KG1 (cell line): ENCODE measurements at places on chromosomes 12 and 14.

GRCh38 chr14:99004112-99004511 lies 267.9 kb downstream of the BCL11B start:
- DNase-seq, result no peak

DNA sequence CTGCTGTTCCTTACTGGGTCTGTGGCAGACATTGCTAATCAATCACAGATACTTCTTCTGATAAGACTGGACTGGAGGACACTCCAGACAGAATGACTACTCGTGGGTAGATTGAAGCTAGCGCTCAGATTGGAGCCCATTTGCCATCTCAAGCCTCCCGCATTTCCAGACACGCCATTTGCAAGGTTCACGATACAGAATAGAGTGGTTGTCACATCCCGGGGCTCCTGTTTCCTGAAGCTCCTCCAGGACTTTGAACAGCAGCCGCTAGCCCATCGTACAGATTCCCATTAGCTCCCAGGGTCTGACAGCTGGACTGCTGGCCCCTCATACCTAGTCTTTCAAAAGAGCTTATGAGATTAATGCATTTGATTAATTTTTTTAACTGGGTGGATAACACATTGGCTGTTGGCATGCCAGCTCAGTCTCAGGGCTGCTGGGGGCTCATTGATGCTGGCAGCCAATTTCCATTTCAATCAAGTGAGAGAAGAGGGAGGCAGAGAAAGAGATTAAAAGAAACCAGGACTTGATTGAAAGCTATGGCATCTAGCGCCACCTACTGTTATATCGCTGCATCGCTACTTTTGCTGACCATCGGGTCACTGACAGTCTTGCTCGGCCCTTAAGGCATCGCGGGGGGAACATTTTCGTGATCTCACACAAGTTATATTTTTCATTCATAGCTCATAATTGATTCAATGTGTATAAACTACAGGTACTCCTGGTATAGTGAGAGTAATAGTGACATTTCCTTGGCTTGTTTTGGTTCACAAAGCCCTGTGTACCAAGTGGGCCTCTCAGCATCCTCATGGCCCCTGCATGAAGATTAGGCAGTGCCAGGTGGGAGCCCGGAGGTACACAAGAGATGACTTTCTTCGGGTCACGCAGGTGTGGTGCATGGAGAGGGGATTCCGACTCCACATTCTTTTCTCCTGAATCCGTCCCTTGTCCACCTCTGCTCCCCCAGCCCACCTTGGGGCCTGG lies 78.6 kb downstream of the CCDC60 start:
- DNase-seq, result no peak

DNA sequence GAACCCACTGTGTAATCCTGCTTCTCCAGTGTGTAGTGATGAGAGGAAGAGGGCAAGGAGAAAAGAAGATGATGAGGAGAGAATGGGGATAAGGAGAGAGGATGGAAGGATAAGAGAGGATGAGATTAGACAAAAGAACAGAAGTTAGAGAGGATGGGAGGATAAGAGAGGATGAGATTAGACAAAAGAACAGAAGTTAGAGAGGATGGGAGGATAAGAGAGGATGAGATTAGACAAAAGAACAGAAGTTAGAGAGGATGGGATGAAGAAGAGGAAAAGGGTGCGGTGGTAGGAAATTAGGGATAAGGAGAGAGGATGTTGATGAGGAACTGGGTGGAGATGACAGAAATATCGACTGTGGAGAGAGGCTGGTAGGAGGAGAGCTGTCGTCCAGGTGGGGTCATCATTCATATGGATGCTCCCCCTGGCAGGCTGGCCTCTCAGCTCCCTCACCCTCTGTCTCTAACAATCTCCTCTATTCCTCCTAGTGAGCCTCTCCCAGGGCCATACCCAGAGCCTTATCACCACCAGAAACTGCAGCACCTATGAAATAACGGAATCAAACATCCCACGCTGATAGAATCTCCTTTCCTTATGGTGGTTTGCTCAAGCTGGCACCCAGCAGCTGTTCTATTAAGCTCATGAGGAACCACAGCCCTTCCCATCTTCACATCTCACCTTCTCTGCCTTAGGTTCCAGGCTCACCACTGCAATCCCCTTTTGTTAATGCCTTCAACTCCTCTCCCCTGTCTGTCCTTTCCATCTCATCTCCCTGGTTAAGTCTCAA lies 6.0 kb upstream of the CIROP start:
- DNase-seq, result no peak

- DNase-seq, result no peak
Measured at GRCh38 chr14:66045572-66046021, 440.6 kb upstream of the CCDC196 start.

GRCh38 chr12:32650508-32650907 lies 28.6 kb upstream of the DNM1L start:
- DNase-seq, result no peak

- DNase-seq, result no peak
Measured at GRCh38 chr12:2751686-2752085, 43.1 kb upstream of the FKBP4 start.

GRCh38 chr12:22287101-22287500 lies 47.4 kb downstream of the ST8SIA1 start:
- DNase-seq, result no peak

- no peak for DNase-seq
Measured at GRCh38 chr12:64088431-64089349, 133.4 kb downstream of the KICS2 start.

DNA sequence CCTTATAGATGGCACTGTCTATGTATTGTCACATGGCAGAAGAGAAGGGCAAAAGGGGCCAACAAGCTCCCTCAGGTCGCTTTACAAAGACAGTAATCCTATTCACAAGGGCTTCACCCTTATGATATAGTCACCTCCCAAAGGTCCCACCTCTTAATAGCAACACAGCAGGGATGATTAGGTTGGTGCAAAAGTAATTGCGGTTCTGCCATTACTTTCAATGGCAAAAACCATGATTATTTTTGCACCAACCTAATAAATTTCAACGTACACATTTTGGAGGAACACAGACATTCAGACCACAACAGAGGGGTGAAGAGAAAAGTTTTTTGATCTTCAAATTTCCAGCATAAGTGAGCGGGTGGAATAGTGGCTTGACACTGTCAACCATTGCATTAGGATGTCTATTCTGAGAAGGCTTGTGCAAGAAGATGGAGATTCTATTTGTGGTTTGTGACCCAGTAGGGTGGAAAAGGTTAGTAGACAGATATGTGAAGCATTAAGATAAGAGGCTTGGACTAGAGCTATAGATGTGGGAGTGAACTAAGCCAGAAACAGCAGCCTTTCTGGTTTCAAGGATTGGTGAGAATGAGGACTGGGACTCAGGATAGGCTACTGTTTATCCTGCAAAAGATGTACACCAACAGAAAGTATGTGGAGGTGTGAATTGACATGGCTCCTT lies 75.5 kb upstream of the CPSF6 start:
- no peak for DNase-seq

- no peak for DNase-seq
Measured at GRCh38 chr12:58342736-58343135, 401.4 kb downstream of the ATP23 start.

DNA sequence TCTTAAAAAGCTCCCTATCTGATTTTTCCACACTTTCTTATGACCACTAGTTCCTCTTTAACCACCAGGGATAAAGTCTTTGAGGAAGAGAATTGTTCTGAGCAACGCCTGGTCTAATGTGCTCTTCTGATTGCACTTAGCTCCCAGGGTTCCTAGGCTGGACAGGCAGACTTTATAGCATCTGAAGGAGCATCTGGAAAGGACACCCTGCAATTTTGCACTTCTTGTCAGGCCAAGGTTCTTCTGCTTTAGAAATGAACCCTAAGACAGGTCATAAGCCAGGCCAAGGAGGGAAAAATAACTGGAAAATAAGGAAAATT lies 126.3 kb downstream of the KTN1 start:
- no peak for DNase-seq

GRCh38 chr12:65392491-65392890 lies 114.0 kb downstream of the MSRB3 start:
- DNase-seq, result no peak

GRCh38 chr14:76136476-76137110 lies 15.1 kb upstream of the GPATCH2L start:
- no peak for DNase-seq

DNA sequence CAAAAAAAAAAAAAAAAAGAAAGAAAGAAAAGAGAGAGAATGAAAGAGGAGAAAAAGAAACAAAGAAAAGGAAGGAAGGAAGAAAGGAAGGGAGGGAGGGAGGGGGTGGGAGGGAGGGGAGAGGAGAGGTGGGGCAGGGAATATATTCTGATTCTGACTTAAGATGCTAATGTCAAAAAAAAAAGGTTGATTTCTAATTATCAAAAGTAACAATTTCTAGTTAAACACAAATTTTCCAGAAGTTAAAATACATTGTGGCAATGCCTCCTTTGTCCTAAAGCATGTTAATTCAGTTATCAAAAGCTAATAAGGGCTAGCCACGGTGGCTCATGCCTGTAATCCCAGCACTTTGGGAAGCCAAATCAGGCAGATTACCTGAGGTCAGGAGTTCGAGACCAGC lies 7.5 kb downstream of the MPHOSPH9 start:
- DNase-seq, result no peak
